ENCODE measurements at places on chromosomes 7 and 10. TPM values are rescaled to one million over a fixed set of nuclear protein-coding genes. Genes with fewer than 3 reads are reported as not detected.

- DNase-seq: no peak
- no peaks in the 10 kb centered on the region for H3K36me3 ChIP-seq
- no peak overlapping the region for H3K4me3 ChIP-seq
These were observed 77.3 kb downstream of the GRK5 start for GRCh38 chr10:119284679-119285096.

Gene NAT16
- not detected for total RNA-seq

DNA sequence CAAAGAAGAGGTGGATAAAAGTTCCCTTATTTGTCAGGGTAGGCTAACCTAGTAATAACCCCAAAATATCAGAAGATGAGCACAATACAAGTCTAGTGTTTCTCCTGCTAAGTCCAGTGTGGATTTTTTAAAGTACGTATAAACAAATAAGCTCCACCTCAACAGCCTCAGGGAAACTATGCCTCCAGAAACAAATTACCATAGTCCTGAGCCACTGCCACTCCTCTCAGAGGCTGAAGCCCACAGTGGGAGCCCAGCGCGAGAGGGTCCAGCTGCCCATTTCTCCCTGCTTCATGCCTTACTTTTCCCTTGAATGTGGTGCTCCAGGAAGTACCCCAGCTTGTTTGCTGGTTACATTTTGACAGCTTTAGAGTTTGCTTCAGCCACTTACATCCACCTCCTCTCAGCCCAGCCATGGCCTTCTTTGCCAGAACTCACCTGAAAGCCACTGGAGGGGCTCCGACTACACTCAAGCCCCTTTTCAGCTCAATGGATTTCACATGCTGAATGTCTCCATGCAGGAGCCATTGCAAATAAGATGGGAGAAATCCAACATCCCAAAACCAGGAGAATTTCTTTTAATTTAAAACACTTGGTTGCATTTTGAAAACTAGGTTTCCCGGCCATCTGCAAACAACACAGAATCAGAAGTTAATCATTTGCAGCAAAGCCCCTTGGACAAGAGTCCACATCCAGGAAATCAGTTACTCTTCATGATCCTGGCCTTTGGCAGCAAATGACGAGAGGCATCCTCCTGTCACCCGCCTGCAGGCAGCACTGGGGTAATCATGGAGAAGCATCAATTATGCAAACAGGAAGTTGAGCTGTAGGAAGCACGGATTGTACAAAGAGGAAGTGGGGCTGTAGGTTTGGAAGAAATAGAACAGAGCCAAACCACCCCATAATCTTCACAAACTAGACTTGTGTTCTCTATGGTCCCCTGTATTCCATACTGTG is 138.1 kb downstream of the HERPUD2 start:
- H3K4me1 ChIP-seq: no peaks in the 10 kb centered on the region
- H3K4me3 ChIP-seq: no peak overlapping the region
- DNase-seq: no peak

Gene TMEM229A
- total RNA-seq: 0.32 TPM

Gene PARG
- total RNA-seq: 56.8 TPM

Gene CYP3A5
- total RNA-seq: 22.3 TPM

- H3K27me3 ChIP-seq: no peaks in the 10 kb centered on the region
- no peak overlapping the region for H3K27ac ChIP-seq
- H3K36me3 ChIP-seq: no peaks in the 10 kb centered on the region
- H3K4me1 ChIP-seq: peaks cover 24% of the 10 kb centered on the region
- no peak for DNase-seq
These were observed 270.5 kb upstream of the MKLN1 start for GRCh38 chr7:131057015-131057793.

GRCh38 chr7:12094365-12094921 is 116.7 kb upstream of the TMEM106B start:
- no peaks in the 10 kb centered on the region for H3K27me3 ChIP-seq
- no peaks in the 10 kb centered on the region for H3K4me1 ChIP-seq
- no peak for DNase-seq
- no peak overlapping the region for H3K27ac ChIP-seq

Gene GPR158
- total RNA-seq: 0.08 TPM

- no peaks in the 10 kb centered on the region for H3K36me3 ChIP-seq
- H3K4me3 ChIP-seq: no peak overlapping the region
- H3K27ac ChIP-seq: no peak overlapping the region
These were observed 44.5 kb downstream of the HBP1 start for GRCh38 chr7:107213193-107213788.

Gene CYP2E1
- 0.22 TPM for total RNA-seq

GRCh38 chr7:70667406-70667805 is 464.5 kb upstream of the GALNT17 start:
- H3K4me3 ChIP-seq: no peak overlapping the region
- H3K36me3 ChIP-seq: no peaks in the 10 kb centered on the region
- no peak overlapping the region for H3K27ac ChIP-seq
- H3K27me3 ChIP-seq: no peaks in the 10 kb centered on the region
- no peaks in the 10 kb centered on the region for H3K4me1 ChIP-seq

GRCh38 chr10:49296382-49296781 is 2.6 kb upstream of the C10orf71 start:
- no peak overlapping the region for H3K27ac ChIP-seq
- H3K4me3 ChIP-seq: no peak overlapping the region
- H3K27me3 ChIP-seq: no peaks in the 10 kb centered on the region
- DNase-seq: no peak
- no peaks in the 10 kb centered on the region for H3K4me1 ChIP-seq
- H3K36me3 ChIP-seq: no peaks in the 10 kb centered on the region

DNA sequence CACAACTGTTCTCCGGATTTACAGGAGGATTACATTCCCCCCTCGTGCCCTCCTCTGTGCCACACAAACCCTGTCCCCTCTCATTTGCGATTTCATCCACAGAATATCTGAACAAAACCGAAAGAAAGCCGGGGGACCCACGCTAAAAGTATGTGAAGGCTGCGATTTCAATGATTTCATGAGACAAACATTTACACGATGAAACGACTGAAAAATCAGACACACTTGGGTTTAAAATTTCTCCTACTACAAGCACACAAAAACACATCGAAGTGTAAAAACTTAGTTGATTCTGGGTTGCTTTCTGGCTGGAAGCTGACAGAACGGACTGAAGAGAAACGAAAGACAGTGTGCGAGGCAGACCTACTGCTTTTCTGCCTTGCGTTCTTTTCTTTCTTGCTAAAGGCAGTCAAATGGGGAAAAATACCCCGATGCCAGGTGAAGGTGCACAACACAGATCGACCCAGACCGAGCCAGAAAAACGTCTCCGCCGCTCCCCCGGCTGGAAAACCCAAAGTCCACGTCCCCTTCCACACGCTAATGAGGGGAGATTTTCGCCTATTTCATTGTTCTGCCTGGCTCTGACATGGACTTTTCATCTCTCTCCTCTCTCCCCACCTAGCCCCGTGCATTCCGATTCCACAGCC is 1.2 kb downstream of the HIPK2 start:
- peak overlapping the region; percentile 90 for H3K27ac ChIP-seq
- H3K4me1 ChIP-seq: peaks cover 32% of the 10 kb centered on the region
- H3K27me3 ChIP-seq: no peaks in the 10 kb centered on the region
- no peaks in the 10 kb centered on the region for H3K36me3 ChIP-seq
- peak overlapping the region; percentile 35 for H3K4me3 ChIP-seq

DNA sequence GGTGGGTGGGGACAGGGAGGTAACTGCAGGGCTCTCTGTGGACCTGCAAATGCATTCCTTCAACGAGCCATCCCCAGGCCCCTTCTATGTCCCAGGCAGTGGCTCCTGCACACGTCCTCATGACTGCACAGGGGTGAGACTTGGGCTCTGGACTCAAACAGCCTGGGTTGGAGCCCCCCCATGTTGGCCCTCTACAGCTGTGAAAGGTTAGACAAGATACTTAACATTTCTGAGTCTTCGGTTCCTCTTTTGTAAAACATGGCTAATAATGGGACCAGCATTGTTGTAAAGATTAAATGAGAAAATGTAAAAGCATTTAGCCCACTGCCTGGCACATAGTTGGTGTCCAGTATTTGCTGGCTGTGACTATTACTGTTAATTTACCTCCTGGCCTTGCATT is 41.8 kb downstream of the CHST3 start:
- H3K4me1 ChIP-seq: peaks cover 55% of the 10 kb centered on the region
- H3K36me3 ChIP-seq: no peaks in the 10 kb centered on the region
- no peak for DNase-seq
- H3K27ac ChIP-seq: no peak overlapping the region

- no peak overlapping the region for H3K27ac ChIP-seq
- H3K27me3 ChIP-seq: no peaks in the 10 kb centered on the region
- no peak overlapping the region for H3K4me3 ChIP-seq
- H3K4me1 ChIP-seq: peaks cover 54% of the 10 kb centered on the region
- H3K36me3 ChIP-seq: no peaks in the 10 kb centered on the region
These were observed 4.5 kb downstream of the SNCG start for GRCh38 chr10:86962981-86963310.

Gene CFAP70
- 2.5 TPM for total RNA-seq

DNA sequence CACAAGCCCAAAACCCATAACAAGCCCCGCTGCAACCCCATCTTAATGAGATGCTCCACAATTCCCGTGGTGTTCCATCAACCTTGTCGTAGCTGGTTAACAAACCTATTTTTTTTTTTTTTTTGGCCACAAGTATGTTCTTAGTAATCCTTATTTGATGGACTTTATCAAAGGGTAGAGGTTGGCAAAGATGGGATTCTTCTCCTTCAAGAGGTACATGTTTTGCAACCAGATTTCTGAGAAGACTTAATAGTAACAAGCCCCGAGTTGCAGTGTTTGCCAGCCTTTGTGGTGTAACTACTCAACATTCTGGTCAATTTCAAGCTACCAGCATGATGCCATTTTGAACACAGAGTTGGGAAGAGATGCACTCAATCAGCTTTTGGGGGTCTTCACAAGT is 181.7 kb downstream of the NRP1 start:
- no peaks in the 10 kb centered on the region for H3K27me3 ChIP-seq
- peaks cover 5% of the 10 kb centered on the region for H3K4me1 ChIP-seq
- no peak overlapping the region for H3K4me3 ChIP-seq
- H3K36me3 ChIP-seq: no peaks in the 10 kb centered on the region
- no peak overlapping the region for H3K27ac ChIP-seq

Gene ZNF655
- total RNA-seq: 44.9 TPM

DNA sequence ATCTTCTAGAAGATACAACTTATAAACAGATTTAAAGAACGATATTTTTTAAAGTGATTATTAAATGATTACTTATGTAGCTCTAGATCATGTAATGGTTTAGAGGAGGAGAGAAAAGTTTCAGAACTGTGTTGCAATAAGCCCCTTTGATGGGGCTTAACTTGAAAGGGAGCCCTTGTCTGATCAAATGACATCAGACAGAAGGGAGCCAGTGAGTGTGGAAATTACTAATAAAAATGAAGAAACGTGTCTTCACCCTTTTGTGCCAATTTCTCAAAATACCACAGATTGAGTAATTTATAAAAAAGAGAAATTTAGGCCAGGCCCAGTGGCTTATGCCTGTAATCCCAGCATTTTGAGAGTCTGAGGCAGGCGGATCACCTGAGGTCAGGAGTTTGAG is 318.2 kb downstream of the EXOC4 start:
- no peaks in the 10 kb centered on the region for H3K27me3 ChIP-seq
- no peak for DNase-seq
- H3K4me3 ChIP-seq: no peak overlapping the region

Gene RNF32
- total RNA-seq: 0.26 TPM

- no peaks in the 10 kb centered on the region for H3K27me3 ChIP-seq
- no peaks in the 10 kb centered on the region for H3K36me3 ChIP-seq
- H3K4me3 ChIP-seq: no peak overlapping the region
- H3K27ac ChIP-seq: no peak overlapping the region
- no peak for DNase-seq
These were observed 9.4 kb upstream of the HILPDA start for GRCh38 chr7:128446306-128446705.

Gene FOXP2
- total RNA-seq: 6.8 TPM

Gene ACSL5
- 4.2 TPM for total RNA-seq
